ENCODE measurements at places on chromosomes 7 and 10.

GRCh38 chr10:132420981-132421846 is 24.2 kb downstream of the PWWP2B start:
- peak; percentile 20 for DNase-seq

DNA sequence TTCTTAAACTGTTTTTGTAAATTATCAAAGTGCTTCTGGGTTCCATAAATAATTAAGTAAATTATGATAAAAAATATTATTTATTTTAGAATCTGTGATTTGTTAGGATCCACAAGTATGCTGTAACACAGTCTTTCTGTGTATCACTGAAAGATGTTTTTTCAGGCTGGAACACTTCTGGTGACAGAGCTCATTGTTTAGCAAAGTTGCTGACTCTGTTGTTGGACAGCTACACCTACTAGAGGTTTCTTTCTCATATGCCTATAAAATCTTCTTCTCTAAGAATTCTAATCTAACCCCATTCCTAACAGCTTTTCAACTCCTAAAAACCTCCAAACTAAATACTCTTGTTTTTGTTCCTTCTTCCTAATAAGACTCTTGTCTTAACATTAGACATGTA is 176.8 kb downstream of the THSD7A start:
- no peak for DNase-seq

DNA sequence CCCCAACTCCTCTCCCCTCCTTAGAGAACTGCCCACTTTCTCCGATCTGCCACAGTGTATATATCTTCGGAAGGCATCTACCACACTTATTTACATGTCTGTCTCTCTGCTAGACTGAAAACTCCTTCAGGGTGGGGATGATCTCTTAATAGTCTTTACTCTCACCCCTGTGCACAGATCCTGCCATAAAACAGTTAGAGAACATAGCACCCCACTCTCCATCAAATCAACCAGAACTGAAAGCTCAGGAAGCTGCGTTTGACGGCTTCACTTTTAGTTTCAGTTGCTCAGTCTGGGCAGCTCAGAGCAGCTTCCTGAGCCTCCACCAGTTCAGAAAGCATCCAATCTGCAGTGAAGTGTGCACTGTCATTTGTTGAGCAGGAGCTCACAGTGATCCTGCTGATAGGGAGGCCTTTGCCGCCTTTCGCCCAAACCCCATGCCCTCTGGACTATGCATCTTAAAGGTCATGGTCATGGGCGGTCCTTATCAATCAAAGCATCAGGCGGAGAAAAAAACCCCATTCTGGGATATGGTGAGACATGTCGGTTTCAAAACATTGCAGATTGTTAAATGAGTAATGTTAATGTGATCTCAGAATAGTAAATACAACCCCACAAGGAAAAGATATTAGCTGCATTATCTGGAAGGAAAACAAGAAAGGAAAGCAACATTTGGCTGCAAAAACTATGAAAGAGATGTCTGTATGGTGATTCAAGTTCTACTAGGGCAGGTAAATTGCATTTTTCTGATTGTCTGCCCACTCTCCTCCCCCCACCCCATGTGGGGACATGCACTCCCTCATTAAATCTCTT is 167.1 kb upstream of the ADO start:
- DNase-seq, result peak; percentile 46

GRCh38 chr7:88670536-88670935 is 89.0 kb upstream of the ZNF804B start:
- DNase-seq, result no peak

DNA sequence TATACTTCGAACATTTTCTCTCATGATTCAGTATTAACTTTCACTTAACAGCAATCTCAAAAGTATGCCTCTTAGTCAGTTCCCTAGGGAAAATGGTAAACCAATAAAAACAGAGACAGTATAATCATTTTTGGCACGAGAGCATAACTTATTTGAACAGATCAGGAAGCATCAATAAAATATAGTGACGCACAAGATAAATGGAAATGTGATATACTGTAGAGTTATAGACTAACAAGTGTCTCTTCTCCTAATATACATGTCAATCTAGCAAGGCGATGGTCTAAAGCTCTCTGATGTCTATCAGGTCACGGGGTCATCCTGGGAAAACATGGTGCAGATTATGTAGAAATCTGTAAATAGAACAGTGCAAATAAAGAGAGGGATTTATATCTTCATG is 131.6 kb downstream of the HGF start:
- DNase-seq, result peak; percentile 82

DNA sequence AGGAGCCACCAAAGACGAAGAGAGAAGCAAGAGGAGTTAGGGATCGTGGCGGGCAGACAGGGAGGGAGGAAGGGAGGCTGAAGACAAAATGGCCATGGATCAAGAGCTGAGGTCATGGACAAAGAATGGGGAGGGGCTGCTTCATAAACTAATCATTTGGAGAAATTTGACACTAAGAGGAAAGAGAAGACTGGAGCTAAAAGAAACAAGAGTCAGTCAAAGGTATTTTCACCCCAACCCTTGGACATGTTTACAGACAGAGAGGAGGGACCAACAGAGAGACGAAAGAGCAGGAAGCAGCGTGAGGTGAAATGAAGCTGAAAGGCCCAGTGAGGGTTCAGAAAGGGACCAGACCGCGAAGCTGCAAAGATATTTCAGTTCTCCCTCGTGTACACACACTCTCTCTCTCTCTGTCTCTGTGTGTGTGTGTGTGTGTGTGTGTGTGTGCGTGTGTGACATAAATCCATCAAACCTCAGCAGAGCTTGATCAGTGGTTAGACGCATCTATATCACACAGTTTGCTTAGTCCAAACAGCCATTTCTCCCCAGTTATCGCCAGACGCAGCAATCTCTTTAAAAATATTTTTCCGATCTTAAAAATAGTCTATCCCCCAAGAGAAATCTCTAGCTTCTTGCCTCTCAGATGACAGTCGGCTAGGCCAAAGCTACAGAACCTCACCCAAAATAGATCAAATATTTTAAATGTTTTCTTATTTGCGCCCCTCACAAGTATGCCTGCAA is 12.5 kb upstream of the CALD1 start:
- peak; percentile 54 for DNase-seq

GRCh38 chr7:16204953-16205352 is 216.4 kb downstream of the CRPPA start:
- DNase-seq, result no peak

DNA sequence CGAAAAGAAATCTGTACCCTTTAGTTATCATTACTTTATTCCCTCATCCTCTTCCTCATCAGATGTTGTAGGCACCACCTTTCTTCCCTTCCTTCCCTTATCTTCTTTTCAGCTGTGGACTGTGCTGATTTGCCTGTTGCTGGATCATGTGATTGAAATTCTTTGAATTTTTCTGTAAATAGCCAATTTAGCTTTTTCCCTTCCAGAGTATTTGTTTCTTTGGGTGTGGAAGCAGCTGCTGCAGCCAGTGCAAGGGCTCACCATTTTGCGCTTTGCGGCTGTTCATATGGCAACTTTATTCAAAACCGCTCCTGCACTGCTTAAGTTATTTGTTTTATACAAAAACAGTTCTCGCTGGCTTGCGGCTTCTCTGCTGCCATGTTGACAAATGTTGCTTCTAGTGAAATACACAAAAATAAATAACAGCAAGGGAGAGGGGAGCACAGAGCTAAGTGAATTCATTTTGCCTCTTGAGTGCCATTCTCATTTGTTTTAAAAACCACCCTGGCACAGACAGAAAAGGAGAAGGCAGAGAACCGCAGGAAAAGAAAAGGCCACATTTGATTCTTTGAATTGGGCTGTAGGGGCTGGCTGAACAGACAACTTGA is 151.2 kb downstream of the AUTS2 start:
- DNase-seq, result no peak

- peak; percentile 71 for DNase-seq
Measured at GRCh38 chr10:13659887-13660550, 73.3 kb downstream of the PRPF18 start.

- peak; percentile 93 for DNase-seq
Measured at GRCh38 chr7:29871787-29872398, 65.6 kb downstream of the WIPF3 start.

- DNase-seq, result peak; percentile 60
Measured at GRCh38 chr10:61836888-61837754, 64.4 kb upstream of the ARID5B start.

DNA sequence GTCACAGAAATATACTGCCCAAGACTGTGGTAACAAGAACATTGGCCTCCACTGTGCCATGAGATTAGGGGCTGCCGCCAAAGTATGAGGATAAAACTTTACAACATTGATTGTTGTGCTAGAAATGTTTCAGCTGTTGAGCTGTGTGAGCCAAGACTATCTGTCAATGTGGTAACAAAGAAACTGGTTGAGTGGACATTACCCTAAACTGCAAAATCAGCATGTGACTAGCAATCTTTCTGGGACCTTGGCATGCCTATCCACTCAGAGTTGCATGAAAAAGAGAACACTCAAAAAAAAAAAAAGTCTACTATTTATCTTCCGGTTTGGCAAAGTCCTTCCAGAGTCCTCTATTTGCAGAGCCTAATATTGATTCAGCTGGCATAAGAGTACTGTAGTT is 605.6 kb upstream of the CNTNAP2 start:
- DNase-seq, result no peak

- DNase-seq, result no peak
Measured at GRCh38 chr10:61785473-61786105, 115.9 kb upstream of the ARID5B start.

GRCh38 chr7:144137501-144137900 is 14.5 kb downstream of the OR2A14 start:
- DNase-seq, result peak; percentile 39

DNA sequence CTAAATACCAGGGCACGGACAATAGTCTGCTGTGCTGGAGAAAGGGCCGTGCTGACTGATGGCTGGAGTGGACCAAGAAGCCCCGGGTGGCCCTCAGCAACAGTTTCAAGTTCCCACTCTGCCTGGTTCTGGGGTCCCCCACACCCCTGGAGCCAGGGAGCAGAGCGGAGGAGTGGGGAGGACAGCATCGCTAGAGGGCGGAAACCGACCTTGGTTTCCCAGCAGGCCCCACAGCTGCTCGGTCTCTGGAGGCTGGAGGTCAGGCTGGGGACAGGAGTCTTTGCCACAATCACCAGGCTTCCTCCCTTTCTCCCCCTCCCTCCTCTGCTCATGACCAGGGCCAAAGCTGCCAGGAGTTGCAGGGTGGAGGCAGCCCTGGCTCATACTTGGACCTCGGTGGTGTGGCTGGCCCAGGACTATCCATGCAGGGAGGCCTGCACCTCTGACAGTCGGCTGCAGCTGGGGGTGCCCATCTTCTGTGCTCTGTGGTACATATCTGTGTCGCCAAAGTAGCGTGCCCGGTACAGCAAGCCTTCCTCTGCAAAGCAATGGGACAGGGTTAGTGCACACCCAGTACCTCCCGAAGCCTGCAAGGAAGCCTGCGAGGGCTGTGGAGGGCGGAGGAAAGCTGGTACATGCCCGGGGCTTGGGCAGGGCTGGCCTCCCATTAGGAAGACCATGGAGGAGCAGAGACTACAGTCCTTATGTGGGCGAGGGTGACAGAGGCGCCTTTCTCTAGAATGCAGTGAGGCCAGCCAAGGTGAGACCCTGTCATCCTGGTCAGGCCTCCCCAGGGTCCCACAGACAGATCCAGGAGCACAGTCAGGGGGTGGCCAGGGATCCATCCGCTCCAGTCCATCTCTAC is 19.1 kb downstream of the DNAJB12 start:
- DNase-seq, result peak; percentile 88

GRCh38 chr7:80136261-80137055 is 1.8 kb downstream of the GNAI1 start:
- peak; percentile 34 for DNase-seq

DNA sequence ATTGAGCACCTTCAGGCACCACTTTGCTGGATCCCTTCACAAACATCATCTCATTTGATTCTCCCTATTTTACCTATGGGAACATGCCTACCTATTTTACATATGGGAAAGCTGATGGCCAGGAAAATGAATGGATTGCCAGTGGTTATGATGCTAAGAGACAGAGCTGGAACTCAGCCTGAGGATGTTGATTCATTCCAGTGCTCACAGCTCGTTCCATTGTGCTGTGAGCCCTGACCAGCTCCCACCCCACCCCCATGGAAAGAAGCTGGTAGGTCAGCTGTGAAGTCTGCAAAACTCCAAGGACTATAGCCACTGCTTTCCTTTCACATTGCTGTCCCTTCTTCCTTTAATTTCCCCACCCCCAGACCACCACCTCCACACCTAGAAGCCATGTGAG is 9.6 kb downstream of the UBTD1 start:
- peak; percentile 76 for DNase-seq

GRCh38 chr10:2619472-2619871 is 447.9 kb upstream of the PFKP start:
- DNase-seq, result no peak

GRCh38 chr10:47246406-47247147 is 53.4 kb upstream of the GDF10 start:
- DNase-seq, result no peak

DNA sequence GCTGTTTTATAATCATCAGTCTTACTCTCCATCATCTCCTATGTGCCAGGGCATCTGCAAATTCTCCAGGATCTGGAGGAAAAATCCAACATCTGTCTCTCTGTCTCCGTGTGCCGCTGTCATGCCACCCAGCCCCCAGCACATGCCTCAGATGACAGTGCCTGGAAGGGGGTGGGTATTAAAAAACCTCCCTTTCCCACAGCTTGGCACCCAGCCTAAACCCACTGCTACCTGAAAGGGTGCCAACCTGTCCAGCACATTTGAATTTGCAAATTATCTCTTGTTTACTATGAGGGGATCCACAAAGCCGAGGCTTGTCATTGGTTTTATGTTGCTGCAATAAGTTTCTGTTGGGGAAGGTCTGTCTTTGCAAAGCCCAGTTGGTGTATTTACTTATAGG is 73.1 kb downstream of the EMX2 start:
- DNase-seq, result no peak

- DNase-seq, result no peak
Measured at GRCh38 chr7:22659741-22660140, 67.3 kb upstream of the IL6 start.

GRCh38 chr10:35387768-35388167 is 51.5 kb downstream of the CCNY start:
- DNase-seq, result peak; percentile 88

DNA sequence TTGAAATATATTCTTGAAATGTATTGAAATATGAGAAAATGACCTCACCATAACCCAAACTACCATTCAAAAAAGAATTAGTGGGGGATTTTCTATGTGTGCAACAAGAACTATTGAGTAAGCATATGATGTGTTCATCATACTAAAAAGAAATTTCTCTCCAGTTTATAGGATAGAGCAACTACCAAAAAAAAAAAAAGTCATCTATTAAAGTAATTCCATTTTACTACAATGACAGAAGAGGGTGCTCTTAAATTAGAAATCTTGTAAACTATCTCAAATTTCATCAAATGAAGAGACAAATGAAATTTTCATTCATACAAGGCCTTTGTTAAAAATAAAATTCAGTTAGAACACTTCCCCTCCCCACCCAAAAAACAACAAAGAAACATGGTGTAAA is 195.4 kb upstream of the PLXDC2 start:
- DNase-seq, result no peak

GRCh38 chr10:124451276-124451675 is 1.4 kb upstream of the NKX1-2 start:
- DNase-seq, result no peak

GRCh38 chr10:77286531-77287508 is 350.8 kb downstream of the KCNMA1 start:
- no peak for DNase-seq

GRCh38 chr10:78914502-78915189 is 154.1 kb upstream of the ZMIZ1 start:
- DNase-seq, result no peak
